T-helper 17 cell (primary cell): ENCODE measurements at places on chromosomes 16 and 17.

GRCh38 chr16:20870122-20870820, 29.9 kb downstream of the DCUN1D3 start:
- H3K4me3 ChIP-seq = no peak overlapping the region
- no peaks in the 10 kb centered on the region for H3K27me3 ChIP-seq
- DNase-seq = no peak
- H3K4me1 ChIP-seq = peaks cover 35% of the 10 kb centered on the region
- H3K27ac ChIP-seq = no peak overlapping the region

- no peaks in the 10 kb centered on the region for H3K4me1 ChIP-seq
- DNase-seq = no peak
- no peaks in the 10 kb centered on the region for H3K36me3 ChIP-seq
- H3K4me3 ChIP-seq = no peak overlapping the region
- H3K27ac ChIP-seq = no peak overlapping the region
Observed at GRCh38 chr16:73275024-73275423, 227.1 kb upstream of the ZFHX3 start.

DNA sequence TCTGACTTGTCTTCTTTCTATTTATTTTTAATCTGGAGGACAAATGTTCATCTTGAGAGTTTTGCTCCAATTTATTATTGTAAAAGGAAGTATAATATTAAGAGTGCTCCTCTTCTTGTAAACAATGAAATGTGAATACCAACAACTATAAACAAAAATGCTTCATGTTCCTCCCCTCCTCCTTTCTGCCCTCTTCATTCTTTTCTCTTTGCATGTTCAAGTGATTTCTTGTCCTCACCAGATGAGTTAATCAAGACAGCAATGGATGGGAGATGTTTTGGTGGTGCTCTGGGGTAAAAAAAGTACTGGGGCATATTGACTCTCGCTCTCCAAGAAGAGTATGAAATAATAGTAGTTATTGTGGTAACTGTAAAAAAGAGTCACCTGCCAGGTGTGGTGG, 24.3 kb downstream of the ITGB3 start:
- no peak for DNase-seq
- H3K27me3 ChIP-seq = peaks cover 24% of the 10 kb centered on the region
- no peak overlapping the region for H3K27ac ChIP-seq

GRCh38 chr17:17740615-17741348, 59.5 kb downstream of the RAI1 start:
- H3K27ac ChIP-seq = peak overlapping the region; percentile 51
- peak overlapping the region; percentile 81 for H3K4me3 ChIP-seq
- no peaks in the 10 kb centered on the region for H3K36me3 ChIP-seq
- peaks cover 25% of the 10 kb centered on the region for H3K4me1 ChIP-seq

DNA sequence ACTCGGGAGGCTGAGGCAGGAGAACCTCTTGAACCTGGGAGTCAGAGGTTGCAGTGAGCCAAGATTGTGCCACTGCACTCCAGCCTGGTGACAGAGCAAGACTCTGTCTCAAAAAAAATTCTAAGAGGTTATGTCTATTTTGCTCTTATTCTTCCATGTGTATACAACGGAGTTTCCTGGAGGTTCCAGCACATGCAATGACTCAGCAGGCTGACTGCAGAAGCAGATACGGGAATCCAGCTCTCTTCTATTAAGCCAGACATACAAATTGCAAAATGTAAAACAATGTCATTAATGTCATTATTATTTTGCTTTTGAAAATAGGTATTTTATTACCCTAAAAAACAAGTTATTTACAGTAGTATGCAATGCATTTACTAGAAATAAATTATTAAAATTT, 18.4 kb downstream of the MIEF2 start:
- H3K27me3 ChIP-seq = no peaks in the 10 kb centered on the region
- H3K27ac ChIP-seq = no peak overlapping the region
- no peaks in the 10 kb centered on the region for H3K4me1 ChIP-seq
- no peak overlapping the region for H3K4me3 ChIP-seq

GRCh38 chr16:89375021-89375420, 115.3 kb downstream of the ANKRD11 start:
- no peaks in the 10 kb centered on the region for H3K27me3 ChIP-seq
- peaks cover 54% of the 10 kb centered on the region for H3K4me1 ChIP-seq
- DNase-seq = no peak
- no peak overlapping the region for H3K4me3 ChIP-seq
- H3K36me3 ChIP-seq = peaks cover 2% of the 10 kb centered on the region

DNA sequence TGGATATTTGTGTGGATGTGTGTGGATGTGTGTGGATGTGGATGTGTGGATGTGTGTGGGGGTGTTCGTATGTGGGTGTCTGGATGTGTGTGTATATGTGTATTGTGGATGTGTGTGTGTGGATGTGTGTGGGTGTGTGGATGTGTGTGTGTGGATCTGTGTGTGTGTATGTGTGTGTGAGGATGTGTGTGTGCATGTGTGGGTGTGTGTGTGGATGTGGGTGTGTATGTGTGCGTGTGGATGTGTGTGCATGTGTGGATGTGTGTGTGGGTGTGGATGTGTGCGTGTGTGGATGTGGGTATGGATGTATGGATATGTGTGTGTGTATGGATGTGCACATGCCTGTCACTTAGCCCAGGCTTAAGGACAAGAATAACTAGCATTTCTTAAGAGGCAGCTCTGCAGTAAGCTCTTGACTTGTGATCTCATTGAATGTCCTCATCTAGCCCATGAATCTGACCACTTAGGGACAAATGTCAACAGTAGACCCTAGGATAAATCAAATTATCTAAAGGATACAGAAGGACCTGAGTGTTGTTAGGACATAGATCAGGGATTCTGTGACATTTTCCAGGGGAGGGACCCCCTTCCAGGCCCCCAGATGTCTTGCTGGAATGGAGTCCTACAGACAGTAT, 83.5 kb downstream of the BMERB1 start:
- no peak overlapping the region for H3K4me3 ChIP-seq
- peaks cover 6% of the 10 kb centered on the region for H3K4me1 ChIP-seq
- H3K27ac ChIP-seq = no peak overlapping the region
- no peaks in the 10 kb centered on the region for H3K27me3 ChIP-seq

- DNase-seq = no peak
- H3K4me3 ChIP-seq = no peak overlapping the region
- H3K4me1 ChIP-seq = no peaks in the 10 kb centered on the region
- H3K36me3 ChIP-seq = no peaks in the 10 kb centered on the region
Observed at GRCh38 chr16:5793556-5793955, 696.0 kb upstream of the EEF2KMT start.

DNA sequence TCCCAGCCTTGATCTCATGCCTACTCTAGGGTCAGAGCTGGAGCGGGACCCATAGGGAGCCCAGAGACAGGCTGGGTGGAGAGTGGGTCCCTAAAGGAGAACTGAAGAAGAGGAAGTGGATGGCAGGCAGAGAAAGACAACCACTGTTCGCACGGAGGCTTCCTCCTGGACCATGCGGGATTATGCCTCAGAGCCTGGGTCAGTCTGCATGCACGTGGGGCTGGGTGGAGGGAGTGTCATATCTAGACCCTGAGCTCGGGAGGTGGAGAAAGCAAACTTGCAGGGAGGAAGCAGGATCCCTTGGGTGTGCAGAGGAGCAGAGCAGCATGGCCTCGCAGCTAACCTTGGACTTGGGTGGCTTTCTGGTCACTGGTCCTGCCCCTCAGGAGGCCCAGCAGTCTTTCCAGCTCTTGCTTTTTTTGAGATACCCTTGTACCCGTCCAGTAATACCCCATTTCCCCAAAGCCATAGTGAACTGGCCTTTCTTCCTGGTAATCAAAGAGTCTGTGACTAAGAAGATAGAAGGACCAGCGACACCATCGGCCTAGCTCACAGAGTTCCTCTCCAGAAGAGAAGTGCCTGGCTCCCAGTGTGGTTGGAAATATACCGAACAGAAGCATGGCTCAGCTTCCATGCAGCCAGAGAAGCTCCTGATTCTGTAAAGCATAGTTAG, 344.2 kb downstream of the CPPED1 start:
- H3K4me1 ChIP-seq = peaks cover 23% of the 10 kb centered on the region
- H3K27ac ChIP-seq = peak overlapping the region; percentile 11
- DNase-seq = no peak
- H3K36me3 ChIP-seq = no peaks in the 10 kb centered on the region

GRCh38 chr16:4847774-4848587, 700 bp downstream of the UBN1 start:
- H3K4me1 ChIP-seq = peaks cover 35% of the 10 kb centered on the region
- no peak for DNase-seq
- H3K36me3 ChIP-seq = no peaks in the 10 kb centered on the region
- H3K27me3 ChIP-seq = no peaks in the 10 kb centered on the region
- peak overlapping the region; percentile 91 for H3K4me3 ChIP-seq

DNA sequence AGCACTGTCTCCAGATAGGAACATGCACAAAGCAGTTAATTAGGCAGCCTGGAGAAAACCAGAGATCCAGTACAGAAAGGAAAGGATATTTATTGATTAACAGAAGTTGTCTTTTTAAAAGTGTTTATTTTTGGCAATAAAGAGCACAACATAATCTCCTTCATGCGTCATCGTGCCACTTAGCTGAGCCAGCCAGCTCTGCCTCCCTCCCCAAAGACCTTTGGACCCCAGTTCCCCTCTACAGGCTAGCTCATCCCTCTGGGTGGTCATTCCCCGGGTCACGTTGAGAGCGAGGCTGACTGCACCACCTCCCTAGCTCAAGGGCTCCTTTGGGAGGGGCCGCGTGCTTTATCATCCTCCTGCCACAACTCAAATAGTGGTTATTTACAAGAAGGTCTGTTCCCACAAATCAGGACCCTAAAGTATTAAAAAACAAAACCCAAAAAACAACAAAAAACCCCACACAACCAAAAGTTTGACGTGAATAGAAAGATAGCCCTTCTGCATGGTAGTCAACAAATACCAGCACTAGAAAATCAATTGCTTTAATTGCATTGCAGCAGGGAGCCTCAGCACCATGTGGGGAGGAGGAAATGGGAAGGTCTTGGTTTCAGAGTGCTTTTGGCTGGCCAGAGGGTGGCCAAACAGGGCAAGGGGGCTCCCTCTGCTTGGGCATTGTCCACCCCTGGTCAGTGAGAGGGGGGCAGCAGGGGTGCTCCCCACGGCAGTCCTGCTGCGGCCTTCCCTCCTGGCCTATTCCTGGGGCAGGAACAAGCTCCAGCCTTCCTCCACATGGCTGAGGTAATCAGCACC, 9.6 kb downstream of the POLR2C start:
- H3K27ac ChIP-seq = peak overlapping the region; percentile 78
- no peak for DNase-seq
- peaks cover 4% of the 10 kb centered on the region for H3K36me3 ChIP-seq
- H3K27me3 ChIP-seq = no peaks in the 10 kb centered on the region
- no peak overlapping the region for H3K4me3 ChIP-seq

DNA sequence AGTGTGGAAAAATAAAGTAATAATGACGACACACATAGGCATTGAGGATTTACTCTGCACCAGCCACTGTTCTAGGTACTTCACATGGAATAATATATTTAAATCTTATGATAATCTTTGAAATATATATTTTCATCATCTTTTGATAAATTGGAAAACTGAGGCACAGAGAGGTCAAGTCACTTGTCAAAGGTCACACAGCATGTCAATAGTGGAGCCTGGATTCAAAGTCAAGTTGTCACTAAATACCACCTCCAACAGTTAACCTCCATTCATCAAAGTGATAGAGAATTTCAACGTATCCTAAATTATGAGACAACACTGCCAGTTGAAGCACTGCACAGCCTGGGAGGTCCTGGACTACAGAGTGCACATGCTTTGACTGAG, 121.7 kb downstream of the IRX5 start:
- no peak for DNase-seq
- no peaks in the 10 kb centered on the region for H3K36me3 ChIP-seq
- H3K4me3 ChIP-seq = no peak overlapping the region
- no peaks in the 10 kb centered on the region for H3K4me1 ChIP-seq
- peaks cover 38% of the 10 kb centered on the region for H3K27me3 ChIP-seq
- peak overlapping the region; percentile 1 for H3K27ac ChIP-seq

- H3K27me3 ChIP-seq = no peaks in the 10 kb centered on the region
- H3K36me3 ChIP-seq = peaks cover 14% of the 10 kb centered on the region
- no peak overlapping the region for H3K4me3 ChIP-seq
- H3K27ac ChIP-seq = peak overlapping the region; percentile 87
- peaks cover 12% of the 10 kb centered on the region for H3K4me1 ChIP-seq
Observed at GRCh38 chr17:28612531-28612930, 1.5 kb downstream of the RSKR start.

GRCh38 chr17:19397556-19398041, 10.6 kb upstream of the MFAP4 start:
- no peak for DNase-seq
- peaks cover 17% of the 10 kb centered on the region for H3K27me3 ChIP-seq
- peaks cover 8% of the 10 kb centered on the region for H3K4me1 ChIP-seq
- peaks cover 3% of the 10 kb centered on the region for H3K36me3 ChIP-seq
- H3K27ac ChIP-seq = no peak overlapping the region

DNA sequence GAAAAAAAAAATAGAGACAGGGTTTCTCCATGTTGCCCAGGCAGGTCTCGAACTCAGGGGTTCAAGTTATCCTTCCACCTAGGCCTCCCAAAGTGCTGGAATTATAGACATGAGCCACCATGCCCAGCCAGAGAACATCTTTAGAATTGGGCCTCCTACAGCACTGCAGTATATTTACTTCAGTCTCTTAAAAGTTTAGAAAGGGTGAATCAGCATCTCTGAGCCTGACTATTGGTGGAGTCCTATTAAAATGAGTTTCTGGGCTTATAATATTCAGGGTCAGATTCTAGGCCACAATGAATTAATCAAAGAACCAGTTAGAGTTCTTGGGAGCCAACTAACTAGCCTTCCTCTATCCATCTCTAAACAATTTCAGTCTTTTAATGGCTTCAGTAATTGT, 22.8 kb downstream of the TADA2A start:
- peaks cover 11% of the 10 kb centered on the region for H3K4me1 ChIP-seq
- H3K27me3 ChIP-seq = no peaks in the 10 kb centered on the region
- no peak overlapping the region for H3K27ac ChIP-seq

- peaks cover 3% of the 10 kb centered on the region for H3K4me1 ChIP-seq
- DNase-seq = no peak
- peaks cover 11% of the 10 kb centered on the region for H3K36me3 ChIP-seq
- H3K27ac ChIP-seq = peak overlapping the region; percentile 59
- H3K4me3 ChIP-seq = no peak overlapping the region
Observed at GRCh38 chr16:58110571-58111301, 18.4 kb downstream of the CFAP20 start.

GRCh38 chr16:12178251-12178990, 201.9 kb downstream of the SNX29 start:
- H3K27ac ChIP-seq = no peak overlapping the region
- H3K27me3 ChIP-seq = no peaks in the 10 kb centered on the region
- H3K4me3 ChIP-seq = no peak overlapping the region
- no peaks in the 10 kb centered on the region for H3K36me3 ChIP-seq
- DNase-seq = no peak
- H3K4me1 ChIP-seq = peaks cover 22% of the 10 kb centered on the region

DNA sequence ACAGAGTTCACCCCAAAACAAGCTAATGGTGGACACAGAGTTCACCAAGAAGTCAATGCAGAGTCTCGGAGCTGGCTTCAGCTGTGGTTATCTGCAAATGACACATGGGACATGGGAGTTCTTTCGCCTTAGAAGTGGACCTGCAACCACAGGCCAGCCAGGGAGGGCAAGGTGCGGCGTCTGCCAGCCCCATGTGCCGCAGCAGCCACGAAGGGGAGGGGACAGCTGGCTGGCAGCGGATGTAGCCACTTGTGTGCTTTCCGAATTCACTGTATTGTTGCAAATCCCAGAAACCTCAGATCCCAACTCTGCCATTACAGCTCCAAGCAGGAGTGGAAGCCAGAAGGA, 24.8 kb downstream of the LMF1 start:
- peaks cover 5% of the 10 kb centered on the region for H3K36me3 ChIP-seq
- no peaks in the 10 kb centered on the region for H3K4me1 ChIP-seq
- DNase-seq = no peak
- no peaks in the 10 kb centered on the region for H3K27me3 ChIP-seq
- no peak overlapping the region for H3K4me3 ChIP-seq
